ENCODE measurements at places on chromosomes 1 and 21. TPM values are rescaled to one million over a fixed set of nuclear protein-coding genes. Genes with fewer than 3 reads are reported as not detected.

AKR7A3 gene
- 0.66 TPM for polyA plus RNA-seq

- no peak overlapping the region for H3K4me3 ChIP-seq
- H3K36me3 ChIP-seq, result no peaks in the 10 kb centered on the region
- H3K27ac ChIP-seq, result no peak overlapping the region
- H3K27me3 ChIP-seq, result peaks cover 5% of the 10 kb centered on the region
- no peaks in the 10 kb centered on the region for H3K4me1 ChIP-seq
These were observed 8.7 kb upstream of the TMEM52 start for GRCh38 chr1:1927751-1928150.

GRCh38 chr1:208893251-208893650 is 649.1 kb upstream of the PLXNA2 start:
- DNase-seq, result no peak
- H3K36me3 ChIP-seq, result no peaks in the 10 kb centered on the region
- H3K4me3 ChIP-seq, result no peak overlapping the region
- H3K4me1 ChIP-seq, result no peaks in the 10 kb centered on the region

DNA sequence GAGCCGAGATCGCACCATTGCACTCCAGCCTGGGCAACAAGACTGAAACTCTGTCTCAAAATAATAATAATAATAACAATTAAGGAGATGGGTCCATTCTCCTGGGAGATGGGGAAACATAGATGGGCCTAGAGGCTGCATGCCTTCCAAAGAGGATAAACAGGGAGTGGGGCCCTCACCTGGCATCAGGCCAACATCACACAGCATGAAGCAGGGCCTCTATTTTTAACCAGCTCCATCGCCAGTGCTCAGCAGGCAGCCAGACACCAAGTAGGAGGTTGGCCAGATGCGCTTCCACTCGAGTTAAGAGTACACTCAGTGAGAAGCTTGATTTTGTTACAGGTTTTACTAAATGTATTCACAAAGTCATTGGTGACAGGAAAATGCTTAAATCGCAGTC is 352.0 kb downstream of the RRAGC start:
- DNase-seq, result no peak
- H3K27me3 ChIP-seq, result no peaks in the 10 kb centered on the region
- no peaks in the 10 kb centered on the region for H3K4me1 ChIP-seq

- no peaks in the 10 kb centered on the region for H3K36me3 ChIP-seq
- DNase-seq, result no peak
- H3K4me3 ChIP-seq, result no peak overlapping the region
- H3K4me1 ChIP-seq, result no peaks in the 10 kb centered on the region
- H3K27me3 ChIP-seq, result peaks cover 11% of the 10 kb centered on the region
These were observed 10.6 kb upstream of the FUCA1 start for GRCh38 chr1:23878668-23879067.

DNA sequence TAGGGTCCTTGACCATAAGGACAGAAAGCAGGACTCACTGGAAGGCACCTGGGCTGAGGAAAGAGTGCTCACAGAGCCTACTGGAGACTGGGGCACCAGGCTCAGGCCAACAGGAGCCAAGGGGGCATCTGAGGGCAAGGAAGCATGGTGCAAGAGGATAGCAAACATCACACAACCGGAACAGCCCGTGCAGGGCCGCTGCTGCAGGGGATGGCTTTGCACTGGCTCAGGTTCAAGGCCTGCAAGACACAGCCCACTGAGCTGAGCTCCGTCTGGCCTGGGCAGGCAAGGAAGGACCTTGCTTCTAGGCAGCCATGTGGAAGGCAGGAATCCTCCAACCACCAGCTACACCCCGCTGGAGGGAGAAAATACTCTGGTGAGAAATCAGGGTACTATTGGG is 59.8 kb upstream of the KIF26B start:
- H3K27ac ChIP-seq, result no peak overlapping the region
- DNase-seq, result no peak
- H3K27me3 ChIP-seq, result no peaks in the 10 kb centered on the region
- peaks cover 16% of the 10 kb centered on the region for H3K4me1 ChIP-seq

FLG2 gene
- polyA plus RNA-seq, result not detected

MMP23B gene
- 9.1 TPM for polyA plus RNA-seq

DNA sequence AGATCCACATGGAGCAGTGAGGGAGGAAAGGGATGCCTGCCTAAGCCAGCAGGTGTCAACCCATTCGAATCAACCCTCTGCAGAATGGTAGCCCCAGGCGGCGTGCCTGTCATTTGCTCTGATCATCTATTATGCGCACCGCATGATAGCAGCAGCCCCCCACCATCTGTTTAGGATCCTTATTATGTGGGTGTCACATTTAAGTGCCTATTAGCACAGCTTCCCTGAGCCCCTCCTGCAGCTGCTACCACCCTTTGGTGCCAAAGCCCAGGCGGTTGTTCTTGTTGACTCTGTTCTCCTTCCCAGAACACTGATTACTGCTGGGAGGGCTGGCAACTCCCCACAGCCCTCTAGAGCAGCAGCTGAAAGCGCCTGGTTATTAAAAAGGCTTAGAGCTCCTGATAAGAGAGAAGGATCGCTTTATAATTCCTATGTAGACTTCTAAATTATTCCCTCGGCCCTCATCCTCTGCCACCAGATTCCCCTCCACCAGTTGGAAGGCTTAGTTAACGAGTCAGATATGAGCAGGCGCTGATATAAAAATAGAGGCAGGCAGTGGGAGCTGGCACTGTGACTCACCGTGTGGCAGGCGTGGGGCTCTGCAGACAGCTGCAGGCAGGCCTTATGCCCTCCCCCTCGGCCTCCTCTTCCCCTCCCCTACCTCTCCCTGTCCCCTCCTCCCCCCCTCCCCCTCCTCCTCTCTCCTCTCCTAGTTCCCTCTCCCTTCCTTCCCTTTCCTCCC is 23.0 kb downstream of the ACTA1 start:
- DNase-seq, result peak; percentile 49
- H3K27ac ChIP-seq, result no peak overlapping the region
- H3K36me3 ChIP-seq, result no peaks in the 10 kb centered on the region
- H3K4me1 ChIP-seq, result peaks cover 7% of the 10 kb centered on the region
- H3K4me3 ChIP-seq, result no peak overlapping the region

DNA sequence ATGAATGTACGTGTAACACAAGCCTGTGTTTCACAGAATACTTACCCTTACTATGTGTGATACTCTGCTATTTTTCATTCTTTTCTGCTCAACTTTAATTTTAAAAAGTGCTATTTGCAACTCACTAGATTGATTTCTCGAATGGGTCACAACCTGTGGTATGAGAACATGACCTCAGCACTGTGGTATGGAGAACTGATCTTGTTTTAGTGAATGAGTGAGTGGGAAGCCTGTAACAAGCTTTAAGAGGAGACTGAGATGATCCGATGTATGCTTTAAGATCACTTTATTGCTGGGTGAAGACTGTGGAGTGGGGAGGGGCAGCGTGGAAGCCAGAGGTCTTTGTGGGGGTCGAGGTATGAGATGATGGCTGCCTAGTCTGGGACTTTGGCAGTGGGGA is 21.6 kb downstream of the MECR start:
- 0 out of 2 replicates have a peak overlapping the region, but pooled peaks have one; percentile 2 for H3K27ac ChIP-seq
- DNase-seq, result peak; percentile 72
- H3K36me3 ChIP-seq, result peaks cover 21% of the 10 kb centered on the region

GRCh38 chr1:207644852-207645634 is at the start of gene CR1L:
CR1L (plus strand) TSS chr1:207645133; CDS start chr1:207645234, 101 bp downstream.
- peak; percentile 27 for DNase-seq
- H3K36me3 ChIP-seq, result no peaks in the 10 kb centered on the region

DNA sequence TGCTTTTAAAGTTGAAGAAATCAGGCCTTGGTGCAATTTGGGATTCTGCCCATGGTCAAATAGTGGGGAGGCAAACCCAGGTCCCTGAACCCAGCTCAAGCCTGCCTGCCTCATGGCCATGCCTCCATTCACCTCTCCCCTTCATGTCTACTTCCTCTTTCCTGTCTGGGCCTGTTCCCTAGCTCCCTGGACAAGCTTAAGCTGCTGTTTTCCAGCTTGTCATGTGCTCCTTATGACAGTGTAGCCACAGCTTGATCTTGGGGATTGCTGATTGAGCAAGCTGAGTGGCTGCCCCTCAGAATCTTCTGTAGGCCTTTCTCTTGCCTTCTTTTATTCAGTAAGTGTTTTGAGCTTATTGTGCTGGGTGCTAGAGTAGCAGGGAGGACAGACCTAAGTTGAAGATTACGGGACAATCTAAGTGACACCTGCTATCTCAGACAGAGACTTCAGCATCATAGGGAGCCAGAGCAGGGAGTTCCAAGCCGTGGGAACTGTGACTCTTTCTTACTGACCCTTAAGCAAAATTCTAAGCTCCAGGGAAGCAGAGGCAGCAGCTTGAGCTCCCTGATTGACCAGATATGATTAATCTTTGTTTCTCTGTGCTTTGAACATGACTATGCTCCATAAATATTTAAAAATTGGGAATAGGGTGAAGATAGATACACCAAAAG is 520 bp upstream of the MR1 start:
- peaks cover 14% of the 10 kb centered on the region for H3K4me1 ChIP-seq
- H3K27me3 ChIP-seq, result no peaks in the 10 kb centered on the region
- H3K4me3 ChIP-seq, result peak overlapping the region; percentile 15
- peak; percentile 35 for DNase-seq
- peak overlapping the region; percentile 56 for H3K27ac ChIP-seq

AADACL3 gene
- polyA plus RNA-seq, result not detected

MAP3K21 gene
- 0.15 TPM for polyA plus RNA-seq

GRCh38 chr21:34845521-34846451 is 177.0 kb downstream of the CLIC6 start:
- peaks cover 43% of the 10 kb centered on the region for H3K36me3 ChIP-seq
- no peaks in the 10 kb centered on the region for H3K27me3 ChIP-seq
- peaks cover 36% of the 10 kb centered on the region for H3K4me1 ChIP-seq
- H3K27ac ChIP-seq, result peak overlapping the region; percentile 63

DNASE2B gene
- not detected for polyA plus RNA-seq

SLC9C2 gene
- polyA plus RNA-seq, result not detected

Data from IMR-90 (cell line).